DND-41 (cell line): ENCODE measurements at places on chromosomes 6 and 20.

- DNase-seq, result no peak
Observed at GRCh38 chr6:112469306-112469705, 122.2 kb downstream of the RFPL4B start.

GRCh38 chr6:31470801-31471200, 27.1 kb upstream of the MICB start:
- DNase-seq, result no peak

- DNase-seq, result no peak
Observed at GRCh38 chr6:7507600-7507999, 33.9 kb upstream of the DSP start.

DNA sequence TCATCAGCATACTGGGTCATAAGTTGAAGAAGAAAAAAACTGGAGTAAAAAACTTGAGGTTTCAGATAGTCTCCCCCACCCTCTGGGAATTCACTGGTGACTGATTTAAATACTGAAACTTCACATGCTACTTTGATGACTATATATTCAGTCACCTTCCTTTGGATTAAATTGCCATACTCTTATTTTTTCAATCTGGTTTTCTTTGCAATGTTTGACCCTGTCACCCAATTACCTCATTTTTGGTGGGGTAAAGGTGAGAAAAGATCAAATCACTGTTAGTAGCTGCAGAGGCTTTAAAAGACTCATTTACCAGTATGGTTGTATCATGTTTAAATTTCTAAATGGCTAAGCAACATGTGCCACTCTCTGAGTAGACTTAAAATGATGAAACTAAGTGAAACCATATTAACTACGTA, 862.7 kb upstream of the FLRT3 start:
- DNase-seq, result no peak

DNA sequence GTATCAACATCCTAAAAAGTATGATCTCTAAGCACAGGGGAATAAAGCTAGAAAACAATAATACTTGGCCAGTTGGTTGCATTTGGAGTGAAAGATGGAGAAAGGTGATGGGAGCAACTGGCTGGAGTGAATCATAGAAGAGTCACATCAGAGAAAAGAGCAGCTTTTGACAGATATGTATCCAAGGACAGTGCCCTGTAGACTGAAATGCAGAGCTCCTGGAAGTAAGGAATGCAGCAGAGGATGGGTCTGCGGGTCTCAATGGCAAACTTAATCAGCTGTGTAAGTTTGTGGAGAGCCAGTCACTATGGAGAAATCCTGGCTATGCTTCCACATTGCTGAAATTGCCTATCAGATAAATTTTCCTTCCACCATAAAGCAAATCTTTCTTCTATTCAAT, 253.6 kb upstream of the PRND start:
- no peak for DNase-seq

GRCh38 chr6:85714893-85715530, 72.3 kb upstream of the SYNCRIP start:
- peak; percentile 30 for DNase-seq

- no peak for DNase-seq
Observed at GRCh38 chr20:8757146-8757545, 311.7 kb upstream of the PLCB4 start.

- DNase-seq, result no peak
Observed at GRCh38 chr6:105896052-105896820, 189.9 kb upstream of the PRDM1 start.

- no peak for DNase-seq
Observed at GRCh38 chr6:107304421-107305025, 154.8 kb downstream of the PDSS2 start.

GRCh38 chr6:31907158-31907813, 5.4 kb upstream of the ZBTB12 start:
- peak; percentile 47 for DNase-seq

- DNase-seq, result no peak
Observed at GRCh38 chr20:58911970-58912369, 59.5 kb downstream of the GNAS start.

DNA sequence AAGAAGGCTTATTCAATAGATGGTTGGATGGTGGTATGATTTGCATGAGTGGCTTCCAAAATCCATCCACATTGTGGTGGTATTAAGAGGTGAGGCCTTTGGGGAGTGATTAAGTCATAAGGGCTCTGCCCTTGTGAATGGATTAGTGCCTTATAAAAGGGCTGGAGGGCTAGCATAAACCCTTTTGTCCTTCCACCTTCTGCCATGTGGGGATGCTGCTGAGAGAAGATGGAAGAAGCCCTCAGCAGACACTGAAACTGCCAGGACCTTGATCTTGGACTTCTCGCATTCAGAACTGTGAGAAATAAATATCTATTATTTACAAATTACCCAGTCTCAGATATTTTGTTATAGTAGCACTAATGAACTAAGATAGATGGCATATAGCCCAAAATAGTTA, 27.8 kb upstream of the SRPK1 start:
- no peak for DNase-seq

DNA sequence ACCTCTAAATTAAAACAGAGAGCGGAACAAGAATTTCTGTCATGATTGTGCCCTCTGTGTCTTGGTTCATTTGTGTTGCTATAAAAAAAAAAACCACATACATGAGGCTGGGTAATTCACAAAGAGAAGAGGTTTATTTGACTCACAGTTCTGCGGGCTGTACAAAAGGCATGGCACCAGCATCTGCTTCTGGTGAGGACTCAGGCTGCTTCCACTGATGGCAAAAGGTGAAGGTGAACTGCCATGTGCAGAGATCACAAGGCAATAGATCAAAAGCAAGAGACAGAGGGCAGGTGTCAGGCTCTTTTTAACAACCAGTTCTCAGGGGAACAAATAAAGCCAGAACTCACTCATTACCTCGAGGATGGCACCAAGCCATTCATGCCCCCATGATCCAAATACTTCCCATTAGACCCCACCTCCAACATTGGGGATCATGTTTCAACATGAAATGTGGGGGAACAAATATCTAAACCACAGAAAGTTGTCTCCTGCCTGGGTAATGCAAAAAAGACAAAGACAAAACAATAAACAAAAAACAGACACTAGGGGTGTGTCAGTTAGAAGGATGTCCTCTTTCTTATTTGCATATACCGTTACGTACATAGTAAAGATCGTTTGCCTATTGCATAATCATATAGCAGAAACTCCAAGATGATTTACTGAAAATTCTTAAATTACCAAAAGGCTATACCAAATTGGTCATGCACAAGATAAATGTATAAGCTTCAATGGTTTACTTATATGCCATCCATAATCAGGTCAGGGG, 17.0 kb downstream of the SERPINB9 start:
- DNase-seq, result no peak

DNA sequence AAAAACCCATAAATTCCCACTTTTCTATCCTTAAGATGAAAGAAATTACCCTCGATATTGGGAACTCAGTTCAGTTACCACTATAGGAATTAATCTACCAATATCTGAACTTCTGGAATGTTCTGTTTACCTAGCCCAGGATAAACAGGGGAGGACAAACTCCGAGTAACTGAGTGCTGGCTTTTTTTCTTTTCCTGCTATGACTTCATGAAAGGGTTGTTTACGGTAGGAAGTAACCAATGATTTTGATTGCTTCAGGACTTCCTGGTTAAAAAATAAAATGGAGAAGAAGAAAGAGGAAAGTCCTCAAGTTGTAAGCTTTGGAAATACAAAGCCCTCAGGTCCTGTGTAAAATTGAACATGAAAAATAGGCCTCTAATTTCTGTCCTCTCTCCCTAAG, 167.7 kb downstream of the ZNF217 start:
- DNase-seq, result no peak

- DNase-seq, result no peak
Observed at GRCh38 chr6:7545316-7546019, 4.0 kb downstream of the DSP start.

DNA sequence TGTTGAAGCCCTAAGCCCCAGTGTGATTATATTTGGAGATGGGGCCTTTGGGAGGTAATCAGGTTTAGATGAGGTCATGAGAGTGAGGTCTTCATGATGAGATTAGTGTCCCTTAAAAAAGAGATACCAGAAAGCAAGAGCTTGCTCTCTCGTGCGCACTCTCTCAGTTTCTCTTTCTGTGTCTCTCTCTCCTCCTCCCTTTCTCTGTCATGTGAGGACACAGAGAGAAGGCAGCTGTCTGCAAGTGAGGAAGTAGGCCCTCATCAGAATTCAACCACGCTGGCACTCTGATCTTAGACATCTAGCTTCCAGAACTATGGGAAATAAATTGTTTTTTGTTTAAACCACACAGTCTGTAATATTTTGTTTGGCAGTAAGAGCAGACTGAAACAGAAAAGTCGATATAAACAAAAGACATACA, 180.5 kb downstream of the IBTK start:
- peak; percentile 38 for DNase-seq

DNA sequence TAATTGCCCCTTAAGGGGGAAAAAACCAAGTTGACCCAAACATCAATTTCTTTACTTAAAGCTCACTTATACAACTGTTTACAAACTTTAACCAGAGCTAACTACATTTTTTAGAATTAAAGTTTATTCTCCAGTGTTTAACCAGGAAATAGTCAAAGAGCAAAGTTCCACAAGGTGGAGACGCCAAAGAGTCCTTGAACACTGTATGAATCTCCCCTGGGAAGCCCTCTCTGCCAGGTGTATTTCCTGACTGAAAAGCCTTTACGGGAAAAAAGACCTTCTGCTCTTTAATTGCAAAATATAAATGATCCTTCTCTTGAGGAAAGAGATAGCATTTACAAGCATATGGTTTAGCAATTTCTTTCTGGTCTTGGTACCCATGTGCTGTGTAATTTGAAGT, 36.2 kb downstream of the BTBD9 start:
- no peak for DNase-seq

- peak; percentile 62 for DNase-seq
Observed at GRCh38 chr20:23245553-23246181, 104.9 kb upstream of the NXT1 start.

GRCh38 chr20:63370618-63371187, 9.6 kb upstream of the CHRNA4 start:
- DNase-seq, result no peak

DNA sequence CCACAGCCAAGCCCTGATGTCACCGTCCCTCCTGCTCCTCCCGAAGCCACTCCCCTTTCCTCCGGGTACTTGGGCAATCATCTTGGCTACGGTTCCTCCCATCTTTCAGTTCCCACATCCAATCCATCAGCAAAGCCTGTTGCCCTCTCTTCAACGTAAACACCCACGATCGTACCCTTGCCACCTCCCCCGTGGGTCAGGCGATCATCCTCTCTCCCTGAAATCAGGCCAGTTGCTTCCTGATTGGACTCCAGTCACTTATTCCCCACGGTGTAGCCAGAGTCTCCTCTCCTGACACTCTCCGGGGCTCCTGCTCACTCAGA, 44.5 kb downstream of the SULF2 start:
- DNase-seq, result no peak

GRCh38 chr6:66429210-66429609, 722.2 kb upstream of the EYS start:
- DNase-seq, result no peak

- no peak for DNase-seq
Observed at GRCh38 chr6:14232889-14233288, 115.3 kb downstream of the CD83 start.

GRCh38 chr6:156824142-156824541, 47.0 kb downstream of the ARID1B start:
- DNase-seq, result no peak

- DNase-seq, result no peak
Observed at GRCh38 chr6:109062767-109063352, 31.8 kb downstream of the SESN1 start.

- no peak for DNase-seq
Observed at GRCh38 chr20:41230136-41230535, 87.4 kb downstream of the ZHX3 start.

DNA sequence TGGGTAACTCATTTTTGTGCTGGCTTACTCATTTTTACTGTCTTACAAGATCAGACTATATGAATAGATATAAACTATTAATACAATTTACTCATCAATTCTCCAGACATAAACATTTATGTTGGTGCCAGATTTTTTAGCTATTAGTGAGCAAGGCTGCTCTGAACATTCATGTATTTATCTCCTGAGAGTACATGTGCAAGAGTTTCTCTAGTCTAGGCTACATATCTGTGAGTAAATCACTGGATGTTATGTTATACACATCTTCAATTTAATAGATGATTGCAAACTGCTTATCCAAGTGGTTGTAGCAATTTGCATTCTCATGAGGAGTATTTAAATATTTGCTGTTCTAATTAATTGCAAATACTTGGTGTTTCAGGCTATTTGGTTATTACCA, 687.1 kb downstream of the PTPRT start:
- no peak for DNase-seq

- DNase-seq, result peak; percentile 74
Observed at GRCh38 chr20:62808211-62808865, 3.7 kb downstream of the OGFR start.

DNA sequence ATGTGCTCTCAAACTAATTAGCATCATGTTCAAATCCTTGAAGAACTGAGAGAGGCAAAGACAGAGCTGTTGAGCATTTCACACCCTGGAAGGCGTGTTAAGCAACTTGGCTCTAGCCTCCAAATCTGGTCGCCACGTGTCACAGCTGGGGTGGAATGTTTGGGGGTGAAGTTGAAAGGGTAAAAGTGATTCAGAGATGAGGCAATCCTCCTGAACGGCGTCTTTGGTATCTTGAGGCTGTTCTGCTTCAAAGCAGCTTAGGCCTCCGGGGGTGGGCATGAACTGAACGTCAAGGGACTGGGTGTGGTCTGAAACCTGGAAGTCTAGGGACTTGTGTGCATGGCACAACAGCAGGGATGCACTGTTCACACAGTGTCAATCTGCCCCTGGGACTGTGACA, 62.3 kb downstream of the TRAM2 start:
- DNase-seq, result no peak

- DNase-seq, result no peak
Observed at GRCh38 chr6:158043008-158043407, 61.3 kb downstream of the SYNJ2 start.

DNA sequence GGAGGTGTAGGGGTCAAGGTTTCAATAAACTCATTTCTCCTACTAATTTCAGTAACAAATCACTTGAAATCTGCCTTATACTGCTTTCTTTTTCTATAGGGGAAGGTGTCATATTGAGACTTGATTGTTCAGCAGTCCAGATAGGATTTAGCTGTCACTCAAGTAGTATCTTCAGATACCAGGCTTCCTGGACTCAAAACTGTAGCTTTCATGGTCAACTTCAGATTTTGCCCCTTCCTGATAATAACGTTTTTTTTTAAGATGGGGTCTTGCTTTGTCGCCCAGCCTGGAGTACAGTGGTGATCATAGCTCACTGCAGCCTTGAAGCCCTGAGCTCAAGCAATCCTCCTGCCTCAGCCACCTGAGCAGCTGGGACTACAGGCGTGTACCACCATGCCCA, 77.8 kb downstream of the JAG1 start:
- no peak for DNase-seq

GRCh38 chr6:20877008-20877937, 343.0 kb downstream of the CDKAL1 start:
- no peak for DNase-seq

GRCh38 chr6:130765181-130765727, 62.0 kb upstream of the SMLR1 start:
- DNase-seq, result no peak

DNA sequence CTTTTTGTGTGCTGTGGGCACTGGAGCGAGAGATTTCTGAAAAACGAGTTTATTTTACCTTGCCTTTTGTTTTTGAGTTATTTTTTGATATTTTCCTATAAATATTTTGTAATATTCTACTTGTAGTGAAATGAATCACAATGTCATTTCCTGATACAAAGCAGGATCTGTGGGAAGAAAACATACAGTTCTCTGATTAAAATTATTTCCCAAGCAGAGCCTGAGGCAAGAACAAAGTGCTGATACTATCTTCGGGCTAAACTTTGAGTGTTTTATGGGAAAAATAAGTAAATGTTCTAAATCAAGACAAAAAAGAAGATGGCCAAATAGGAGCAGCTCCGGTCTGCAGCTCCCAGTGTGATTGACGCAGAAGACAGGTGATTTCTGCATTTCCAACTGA, 33.7 kb upstream of the ELOVL5 start:
- no peak for DNase-seq
